ENCODE measurements at places on chromosomes 1 and 21.

DNA sequence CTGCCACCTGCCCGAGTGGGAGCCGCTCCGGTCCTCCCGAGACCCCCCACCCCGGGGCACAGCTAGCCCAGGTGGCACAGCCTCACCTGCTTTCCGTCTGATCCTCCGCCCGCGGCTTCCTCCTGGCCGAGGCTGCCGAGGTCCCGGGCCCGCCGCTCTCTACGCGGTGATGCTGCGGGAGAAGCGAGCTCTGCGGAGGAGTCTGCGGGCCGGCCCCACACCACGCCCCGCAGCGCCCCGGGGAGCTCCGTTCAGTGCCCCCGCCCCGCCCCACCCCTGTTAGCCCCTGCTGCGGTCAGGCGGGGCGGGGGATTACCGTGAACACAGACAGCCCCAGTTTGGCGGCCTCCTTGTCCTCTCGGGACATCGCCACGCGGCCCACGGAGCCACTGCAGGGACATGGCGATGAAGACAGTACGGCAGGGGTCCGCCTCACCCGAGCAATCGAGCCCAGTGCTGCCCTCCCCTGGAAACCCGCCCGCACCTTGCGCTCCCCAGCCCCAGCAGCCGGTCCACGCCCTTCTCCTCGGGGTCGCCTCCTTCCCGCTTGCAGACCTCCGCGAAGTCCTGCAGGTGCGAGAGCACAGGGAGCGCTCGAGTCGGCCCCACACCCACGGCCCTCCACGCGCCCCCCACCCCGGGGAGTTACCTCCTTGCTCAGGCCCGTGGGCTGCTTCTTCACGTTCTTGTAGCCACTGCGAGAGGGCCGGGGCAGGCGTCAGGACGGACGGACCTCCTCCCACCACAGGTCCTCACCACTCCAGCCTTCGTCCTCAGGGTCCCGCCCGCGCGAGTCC is 933 bp downstream of the C1orf35 start:
- peak; percentile 58 for DNase-seq

DNA sequence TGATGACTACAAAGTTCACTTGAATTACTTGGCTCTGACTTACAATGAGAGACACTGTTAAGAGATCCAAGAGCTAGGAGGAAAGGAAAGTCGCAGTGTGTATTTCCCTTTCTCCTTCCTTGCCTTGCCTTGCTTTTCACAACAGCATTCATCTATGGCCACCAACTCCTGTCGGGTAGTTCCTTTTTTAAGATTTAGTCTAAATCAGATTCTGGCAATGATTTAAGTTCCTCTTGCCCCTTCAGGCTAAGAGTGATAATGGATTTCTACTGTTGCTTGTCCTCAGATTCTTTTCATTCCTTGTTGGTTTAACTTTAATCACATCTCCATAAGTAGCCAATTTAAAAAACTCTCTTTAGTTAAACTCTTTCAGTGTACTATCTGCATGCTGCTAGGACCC is 91.9 kb downstream of the GTF2B start:
- no peak for DNase-seq

GRCh38 chr21:23127973-23128372 is 2129.8 kb downstream of the NCAM2 start:
- no peak for DNase-seq

- no peak for DNase-seq
Observed at GRCh38 chr1:97351846-97352245, 569.0 kb downstream of the DPYD start.

- no peak for DNase-seq
Observed at GRCh38 chr1:39623053-39623452, 16.4 kb downstream of the HEYL start.

GRCh38 chr1:89198081-89198480 is 661 bp downstream of the GBP4 start:
- no peak for DNase-seq

GRCh38 chr1:203538726-203539125 is 44.8 kb downstream of the OPTC start:
- DNase-seq, result no peak

All from activated T-cell treated with anti-CD3 and anti-CD28 coated beads for 48 hours (primary cell).